ENCODE measurements at places on chromosomes 5 and 9.

DNA sequence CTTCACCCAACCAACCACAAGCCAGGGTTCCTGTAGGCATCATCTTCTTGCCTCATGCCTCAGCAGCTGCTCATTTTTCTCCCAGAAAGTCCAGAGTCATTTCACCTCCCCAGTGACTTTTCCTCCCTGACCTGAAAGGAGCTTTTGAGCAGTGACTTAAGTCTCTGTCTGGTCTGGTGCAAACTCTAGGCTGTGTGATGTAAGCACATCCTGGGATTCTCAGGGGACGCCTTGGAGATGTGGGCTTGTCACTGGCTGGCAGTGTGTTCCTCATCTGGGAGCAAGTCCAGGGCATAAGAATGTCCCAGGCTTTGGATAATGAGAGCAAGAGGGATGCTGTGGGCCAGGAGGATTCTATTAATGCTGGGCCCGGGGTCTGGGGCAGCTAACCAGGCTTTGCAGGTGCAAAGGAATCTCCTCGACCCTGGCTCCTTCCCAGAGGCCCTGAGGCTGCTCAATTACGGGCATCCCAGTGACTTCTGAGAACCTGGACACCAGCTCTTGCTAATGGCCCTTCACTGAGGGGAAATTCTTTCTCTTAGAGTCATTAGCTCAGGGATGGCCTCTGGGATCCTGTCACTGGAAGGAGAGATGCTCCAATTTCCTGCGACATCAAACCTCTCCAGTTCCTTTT is 211.0 kb upstream of the PANK3 start:
- no peak for DNase-seq

GRCh38 chr9:86903734-86904085 is 43.6 kb downstream of the GAS1 start:
- DNase-seq: no peak

DNA sequence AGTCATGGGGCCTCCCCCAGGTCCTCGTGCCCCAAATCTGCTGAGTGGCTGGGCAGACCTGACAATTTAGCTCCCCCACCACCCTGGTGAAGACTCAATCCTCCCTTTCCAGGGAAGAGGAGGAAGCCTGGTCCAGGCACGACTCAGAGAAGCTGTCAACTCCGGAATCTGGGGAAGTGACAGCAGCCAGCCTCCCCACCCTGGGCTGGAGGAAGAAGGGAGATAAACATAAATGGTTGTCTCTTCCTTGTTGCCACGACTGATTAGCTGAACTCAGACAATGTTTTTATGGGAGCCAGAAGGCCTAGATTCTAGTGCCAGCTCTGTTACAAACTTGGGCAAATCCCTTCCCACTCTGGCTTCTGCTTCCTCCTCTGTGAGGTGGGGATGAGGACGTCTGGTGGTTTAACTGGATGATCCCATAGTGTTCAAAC is 15.4 kb downstream of the CCDC69 start:
- DNase-seq: no peak

DNA sequence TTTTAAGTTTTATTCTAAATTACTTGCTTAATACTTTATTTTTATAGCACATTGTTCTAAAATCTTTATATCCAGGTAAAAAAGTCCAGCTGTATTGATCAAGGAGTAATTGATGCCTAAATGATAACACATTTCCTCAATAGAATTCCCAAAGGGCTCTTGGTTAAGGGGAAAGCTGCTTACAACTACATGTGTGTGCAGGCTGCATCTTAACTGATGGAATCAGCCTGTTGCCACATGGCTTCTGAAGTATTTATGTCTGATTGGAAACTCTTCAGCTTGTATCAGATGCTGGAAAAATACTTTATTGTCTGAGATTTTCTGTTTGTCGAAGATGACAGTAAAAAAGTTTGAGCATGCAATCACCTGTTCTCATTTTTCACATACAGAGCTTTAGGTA is 182.6 kb downstream of the FBXL7 start:
- no peak for DNase-seq

DNA sequence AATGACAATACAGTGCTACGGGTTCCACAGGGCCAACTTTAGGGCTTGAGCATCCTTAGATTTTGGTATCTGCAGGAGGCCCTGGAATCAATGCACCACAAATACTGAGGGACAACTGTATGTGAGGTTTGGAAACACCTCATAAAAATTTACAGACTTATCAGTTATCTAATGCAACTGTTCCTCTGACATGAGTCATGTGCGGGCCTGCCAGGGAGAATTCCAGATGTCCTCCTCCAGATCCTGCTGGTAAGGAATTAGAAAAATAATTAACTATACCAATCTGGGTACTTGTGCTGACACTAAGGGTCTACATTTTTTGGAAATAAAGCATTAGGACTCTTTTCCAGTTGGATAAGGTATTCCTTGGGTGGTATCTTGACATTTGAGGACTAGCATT is 333.3 kb downstream of the ARRDC3 start:
- no peak for DNase-seq

DNA sequence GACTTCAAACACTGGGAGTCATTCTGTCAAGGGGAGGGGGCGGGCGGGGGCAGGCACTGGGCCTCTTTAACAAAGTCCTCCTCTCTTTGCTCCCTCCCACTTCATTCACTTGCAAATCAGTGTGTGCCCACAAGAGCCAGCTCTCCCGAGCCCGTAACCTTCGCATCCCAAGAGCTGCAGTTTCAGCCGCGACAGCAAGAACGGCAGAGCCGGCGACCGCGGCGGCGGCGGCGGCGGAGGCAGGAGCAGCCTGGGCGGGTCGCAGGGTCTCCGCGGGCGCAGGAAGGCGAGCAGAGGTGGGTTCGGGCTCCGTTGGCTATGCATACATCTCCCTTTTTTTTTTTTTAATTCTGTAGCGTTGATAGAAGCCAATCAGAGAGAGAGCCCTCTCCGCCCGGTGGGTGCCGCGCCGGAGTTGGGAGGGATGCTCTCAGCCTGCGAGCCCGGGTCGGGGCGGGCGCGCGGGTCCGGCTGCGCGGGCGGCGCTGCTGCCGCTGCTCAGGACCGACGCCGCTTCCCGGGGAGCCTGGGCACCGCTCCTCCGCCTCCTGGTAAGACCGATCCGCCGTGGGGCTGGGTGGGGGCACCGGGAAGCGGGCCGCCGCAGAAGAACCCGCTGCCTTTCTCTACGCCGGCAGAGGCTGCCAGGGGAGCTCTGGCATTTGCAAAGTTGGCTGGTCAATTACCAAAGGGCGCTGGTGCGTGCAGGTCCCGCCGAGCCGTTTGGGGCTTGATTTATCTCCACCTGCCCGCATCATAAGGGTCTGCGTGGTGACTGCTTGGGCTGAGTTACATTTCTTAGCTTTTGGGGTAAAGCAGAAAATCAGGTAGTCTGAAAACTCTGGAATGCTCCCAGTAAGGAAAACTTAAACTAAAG is at the start of gene CDH6:
CDH6 (plus strand) TSS at position 96 of the 877 bp plus-strand sequence. CDS start 73,788 bp downstream, outside the sequence.
- no peak for DNase-seq

DNA sequence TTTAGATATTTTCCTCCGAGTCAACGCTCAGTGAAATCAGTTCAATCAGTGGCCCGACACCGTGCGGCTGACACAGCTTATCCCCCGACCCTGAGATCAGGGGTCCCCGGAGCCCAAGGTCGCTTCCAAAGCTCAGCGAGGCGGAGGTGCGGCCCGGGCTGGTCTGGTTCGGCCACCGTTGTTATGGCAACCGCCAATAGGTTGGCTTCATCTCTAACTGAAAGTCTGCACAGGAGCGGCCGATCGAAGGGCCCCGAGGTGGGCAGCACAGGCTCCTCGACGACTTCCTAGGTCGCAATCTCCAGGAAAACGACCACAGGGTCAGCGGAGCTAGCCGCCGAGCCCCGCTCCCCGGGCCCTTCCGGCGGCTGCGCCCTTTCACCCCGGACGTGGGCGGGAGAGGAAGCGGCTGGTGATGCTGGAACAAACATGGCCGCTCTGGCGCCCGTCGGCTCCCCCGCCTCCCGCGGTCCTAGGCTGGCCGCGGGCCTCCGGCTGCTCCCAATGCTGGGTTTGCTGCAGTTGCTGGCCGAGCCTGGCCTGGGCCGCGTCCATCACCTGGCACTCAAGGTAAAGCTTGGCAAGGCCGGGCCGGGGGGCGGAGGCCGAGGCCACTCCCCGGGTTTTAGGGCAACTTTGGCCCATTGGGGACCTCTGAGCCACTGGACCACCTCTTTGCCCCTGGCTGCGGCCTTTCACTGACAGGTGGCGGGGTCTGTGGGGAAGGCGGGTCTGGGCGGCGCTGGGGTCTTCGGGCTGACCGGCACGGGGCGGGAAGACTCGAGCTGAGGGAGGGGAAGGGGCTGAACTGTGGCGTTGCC is at the start of gene GPR107:
GPR107 (plus strand) TSS at position 403 of the 821 bp plus-strand sequence; CDS start at position 430, 27 bp downstream.
- peak; percentile 89 for DNase-seq

DNA sequence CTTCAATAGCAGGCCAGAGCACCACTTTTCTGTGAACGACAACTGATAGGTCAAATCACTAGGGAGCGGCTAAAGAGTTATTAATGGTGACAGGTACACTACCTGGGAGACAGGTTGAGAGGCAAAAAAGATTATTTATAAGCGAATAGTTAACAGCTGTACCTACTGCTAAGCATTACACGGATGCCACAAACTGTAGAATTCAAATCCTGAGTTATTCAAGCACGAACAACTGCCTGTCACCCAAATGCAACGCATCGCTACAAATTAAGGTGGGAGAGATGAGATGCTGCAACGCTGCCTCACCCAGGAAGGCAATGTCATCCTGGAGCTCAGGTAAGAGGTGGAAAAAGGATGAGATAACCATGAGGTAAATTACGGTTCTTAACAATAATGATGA is 342.9 kb downstream of the BNC2 start:
- no peak for DNase-seq

DNA sequence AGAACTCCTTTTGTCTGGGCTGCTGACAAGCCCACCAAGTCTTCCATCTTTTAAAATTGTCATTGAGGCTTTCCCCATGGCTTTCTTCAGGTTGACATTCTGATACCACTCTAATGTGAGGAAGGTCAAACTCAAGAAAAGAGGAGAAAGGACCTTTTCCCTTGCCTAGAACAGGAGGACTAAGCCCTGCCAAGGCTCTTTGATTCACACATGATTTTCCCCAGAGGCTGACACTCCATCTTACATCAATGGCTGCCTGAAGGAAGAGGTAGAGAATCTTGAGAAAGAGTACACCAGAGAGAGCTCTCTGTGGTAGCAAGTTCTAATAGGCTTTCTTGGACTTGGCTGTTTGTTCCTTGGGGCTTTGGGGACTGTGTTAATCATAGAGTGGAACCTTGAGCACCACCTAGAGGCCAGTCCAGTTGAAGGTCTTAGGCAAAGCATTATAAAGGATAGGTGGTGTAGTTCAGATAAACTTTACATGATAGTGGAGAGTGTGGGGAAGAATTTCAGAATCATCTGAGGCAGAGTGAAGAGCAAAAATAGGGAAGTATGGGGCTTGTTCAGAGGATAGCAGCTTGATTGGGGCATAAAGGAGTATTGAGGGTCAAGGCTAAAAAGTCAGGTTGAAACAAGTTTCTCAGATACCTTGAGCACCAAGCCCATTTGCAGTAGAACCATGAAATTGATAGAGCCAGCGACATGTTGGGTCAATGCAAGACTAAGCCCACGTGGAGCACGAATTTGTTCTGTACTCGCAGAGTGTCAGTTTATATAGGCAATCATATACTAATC is 36.7 kb downstream of the NDFIP1 start:
- DNase-seq: peak; percentile 71

DNA sequence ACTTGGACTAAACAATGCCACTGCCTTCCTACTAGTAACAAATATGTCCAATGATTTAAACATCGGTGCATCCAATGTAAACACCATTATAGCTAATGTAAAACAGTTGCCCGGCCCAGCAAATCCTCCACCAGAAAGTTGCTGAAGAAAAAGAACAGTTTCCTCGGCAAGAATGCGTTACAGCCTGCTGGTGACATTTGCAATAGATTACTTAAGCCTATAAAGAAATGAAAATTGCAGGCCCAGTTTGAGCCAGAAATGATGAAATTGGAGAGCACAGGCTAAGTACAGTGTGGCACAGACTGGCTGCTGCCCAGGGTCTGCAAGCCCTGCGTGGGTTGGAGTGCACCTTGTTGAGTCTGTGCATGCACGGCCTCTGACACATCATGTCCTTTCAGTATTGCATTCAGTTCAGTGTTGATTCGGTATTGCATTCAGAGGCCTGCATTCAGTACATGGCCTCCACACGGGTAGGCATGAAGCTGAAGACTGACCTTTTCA is 406.0 kb upstream of the KLF4 start:
- no peak for DNase-seq

- no peak for DNase-seq
These were observed 36.6 kb downstream of the RNF38 start for GRCh38 chr9:36363448-36363847.

DNA sequence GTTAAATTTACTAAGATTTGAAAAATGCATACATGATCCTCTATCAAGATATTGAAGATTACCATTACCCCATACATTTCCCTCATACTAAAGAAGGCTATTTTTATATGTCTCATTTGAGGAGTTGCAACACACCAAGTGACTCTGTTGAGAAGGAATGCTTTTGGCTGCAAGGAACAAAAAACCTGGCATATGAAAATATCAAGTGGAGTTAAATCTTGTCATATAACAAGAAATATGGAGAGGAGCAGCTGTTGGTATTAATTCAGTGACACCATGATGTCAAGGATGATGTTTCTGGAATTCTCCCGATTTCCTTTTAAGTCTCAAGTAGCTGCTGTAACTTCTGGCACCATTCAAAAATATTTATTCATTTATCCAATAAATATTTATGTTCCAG is 193.8 kb downstream of the CSNK1G3 start:
- DNase-seq: no peak

DNA sequence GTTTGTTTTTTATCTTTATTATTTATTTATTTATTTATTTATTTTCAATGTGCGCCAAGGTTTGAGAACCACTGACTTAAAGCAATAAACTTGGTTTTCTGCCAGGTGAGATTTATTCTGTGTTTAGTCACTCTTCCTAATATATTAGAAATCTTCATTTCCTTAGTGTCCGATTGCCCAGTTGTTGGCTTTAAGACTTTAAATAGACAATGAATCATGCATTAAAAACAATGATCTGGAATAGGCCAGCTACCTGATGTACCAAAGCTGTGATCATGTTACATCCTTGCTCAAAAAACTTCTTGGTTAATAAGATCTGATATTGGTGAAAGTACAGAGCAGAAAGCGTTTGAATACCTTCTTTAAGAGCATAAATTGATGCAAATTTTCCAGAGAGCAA is 52.1 kb upstream of the ERBIN start:
- DNase-seq: no peak

- DNase-seq: no peak
These were observed 61.4 kb upstream of the GAS1 start for GRCh38 chr9:87008667-87009066.

Measured in RKO (cell line).